ENCODE measurements at places on chromosomes 12 and 14.

DNA sequence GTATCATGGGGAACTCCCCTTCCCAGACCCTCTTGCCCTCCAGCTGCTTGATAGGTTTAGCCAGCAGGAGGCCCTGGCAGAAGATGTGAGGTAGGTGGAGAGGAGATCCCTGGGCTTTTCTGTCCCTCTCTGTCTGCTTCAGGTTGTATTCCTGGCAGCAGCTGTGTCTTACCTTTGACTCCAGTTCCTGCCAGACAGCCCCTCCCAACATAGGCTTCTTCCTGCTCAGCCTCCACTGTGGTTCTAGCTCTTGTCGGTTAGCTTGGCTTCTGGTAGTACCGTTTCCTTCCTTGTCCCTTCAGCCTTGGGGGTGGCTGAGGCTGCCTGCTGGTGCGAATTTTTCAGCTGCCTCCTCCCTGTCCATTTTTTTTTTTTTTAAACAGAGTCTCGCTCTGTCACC is 215.7 kb upstream of the CRY1 start:
- no peak for DNase-seq

- DNase-seq = no peak
Observed at GRCh38 chr14:63951021-63951420, 98.2 kb downstream of the SYNE2 start.

GRCh38 chr14:68380329-68380741 is 412.5 kb downstream of the ZFP36L1 start:
- DNase-seq = no peak

GRCh38 chr14:37232907-37233481 is 35.3 kb downstream of the MIPOL1 start:
- no peak for DNase-seq

DNA sequence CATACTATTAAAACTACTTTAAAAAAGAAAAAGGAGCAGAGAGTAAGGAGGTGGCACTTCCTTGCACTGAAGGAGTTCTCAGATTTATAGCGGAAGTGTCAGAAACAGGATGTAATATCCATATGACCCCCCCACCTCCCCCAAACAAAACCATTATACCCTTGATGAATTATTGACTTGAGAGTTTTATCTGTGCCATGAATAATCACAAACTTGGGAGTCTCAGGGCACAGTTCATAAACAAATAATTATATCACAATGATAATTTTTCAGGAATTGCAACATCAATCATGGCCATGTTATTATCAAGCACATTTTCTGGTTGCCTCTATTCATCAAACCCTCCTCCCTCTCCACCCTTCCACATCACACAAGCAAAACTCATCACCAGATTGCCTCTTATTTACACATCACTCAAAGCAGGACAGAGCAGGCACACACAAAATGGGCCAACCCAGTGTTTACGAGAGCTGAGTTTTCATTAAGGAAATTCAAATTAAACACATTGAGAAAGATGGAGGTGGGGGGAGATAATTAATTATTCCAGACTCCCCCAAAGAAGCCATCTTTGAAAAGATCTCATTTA is 141.4 kb downstream of the EGLN3 start:
- no peak for DNase-seq

- DNase-seq = no peak
Observed at GRCh38 chr12:119008691-119009221, 27.4 kb downstream of the SRRM4 start.

DNA sequence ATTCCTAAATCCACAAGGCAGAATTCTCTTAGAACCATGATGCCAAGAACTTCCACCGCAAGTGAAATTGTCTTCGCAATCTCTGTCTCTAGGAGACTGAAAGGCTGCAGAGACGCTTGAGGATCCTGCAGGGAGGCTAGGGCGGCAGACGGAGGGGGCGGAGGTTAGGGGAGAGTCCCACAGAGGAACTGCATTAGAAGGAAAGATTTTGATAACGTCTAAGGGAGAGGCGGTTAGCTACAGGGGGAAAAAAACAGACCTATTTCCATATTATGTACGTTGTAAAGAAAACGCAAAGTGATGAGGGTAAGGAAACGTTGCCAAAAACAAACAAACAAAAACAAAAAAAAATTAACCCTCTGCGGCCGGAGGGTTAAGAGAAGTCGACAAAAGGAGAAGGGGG is 595 bp downstream of the KLHL28 start:
- peak; percentile 16 for DNase-seq

DNA sequence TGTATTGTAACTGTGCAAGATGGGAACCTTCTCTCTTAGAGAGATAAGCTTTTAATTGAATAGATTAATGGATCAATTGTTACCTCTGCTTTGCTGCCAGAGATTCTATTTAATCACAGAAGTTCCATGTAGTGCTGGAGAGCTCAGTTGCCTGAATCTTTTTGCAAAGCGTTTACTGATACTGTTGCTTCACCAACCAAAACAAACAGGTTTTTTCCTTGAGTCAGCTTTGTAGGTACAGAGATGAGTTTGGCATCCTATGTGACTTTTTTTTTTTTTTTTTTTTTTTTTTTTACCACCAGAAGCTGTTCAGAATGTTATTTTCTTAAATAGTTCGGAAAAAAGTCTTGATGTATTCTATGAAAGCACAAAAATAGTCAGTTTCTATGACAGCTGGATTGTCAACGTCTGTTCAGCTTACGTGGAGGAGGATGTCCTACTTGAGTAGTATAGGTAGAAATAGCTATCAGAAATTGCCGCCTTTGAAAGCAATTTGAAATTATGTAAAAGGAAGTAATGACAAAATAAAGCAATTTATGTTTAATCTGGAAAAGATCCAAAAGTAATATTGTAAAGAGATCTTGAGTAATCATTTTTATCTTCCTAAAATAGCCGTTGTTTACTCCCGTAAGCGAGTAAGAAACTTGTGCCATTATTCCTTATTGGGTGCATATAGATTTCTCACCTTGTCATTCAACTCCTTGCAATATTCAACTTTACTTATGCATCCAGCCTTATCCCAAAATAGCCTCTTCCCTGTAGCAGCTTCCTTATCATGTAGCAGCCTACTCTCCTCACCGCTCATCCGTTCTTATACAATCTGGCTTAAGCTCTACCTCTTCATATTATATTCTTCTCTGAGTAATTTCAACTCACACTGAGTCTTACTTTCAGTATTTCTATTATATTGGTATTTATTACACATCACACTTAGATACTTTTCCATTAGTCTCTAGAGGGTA is 5.2 kb downstream of the LRRK2 start:
- no peak for DNase-seq

- no peak for DNase-seq
Observed at GRCh38 chr12:120737557-120738251, 12.1 kb downstream of the ACADS start.

DNA sequence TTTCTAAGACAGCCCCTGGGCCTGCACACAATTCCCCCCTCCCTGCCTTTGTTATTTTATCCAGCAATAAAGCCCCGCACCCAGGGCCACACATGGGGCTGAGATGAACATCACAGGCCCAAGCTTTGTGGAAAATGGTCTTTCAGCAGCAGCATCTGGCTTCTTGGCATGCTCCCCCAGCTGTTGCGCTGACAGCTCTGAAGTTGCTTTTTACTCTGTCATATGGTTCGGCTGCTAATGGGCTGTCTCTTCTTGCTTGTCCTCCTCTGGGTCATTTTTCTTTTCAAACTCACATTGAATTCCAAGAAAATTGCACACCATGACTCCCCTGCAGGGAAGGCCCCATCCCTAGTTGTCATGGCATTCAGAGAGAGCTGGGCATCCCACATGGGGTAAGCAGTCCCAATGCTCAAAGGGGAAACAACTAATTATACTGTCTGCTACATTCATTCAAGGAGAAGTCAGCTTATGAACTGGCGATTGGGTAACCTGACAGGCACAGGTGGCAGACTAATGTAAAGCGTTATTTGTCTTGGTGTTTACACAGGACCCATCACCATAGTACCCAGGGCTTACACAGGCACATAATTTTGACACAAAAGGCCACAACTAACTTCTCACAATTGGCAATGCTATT is 74.0 kb upstream of the CDKN3 start:
- DNase-seq = no peak

DNA sequence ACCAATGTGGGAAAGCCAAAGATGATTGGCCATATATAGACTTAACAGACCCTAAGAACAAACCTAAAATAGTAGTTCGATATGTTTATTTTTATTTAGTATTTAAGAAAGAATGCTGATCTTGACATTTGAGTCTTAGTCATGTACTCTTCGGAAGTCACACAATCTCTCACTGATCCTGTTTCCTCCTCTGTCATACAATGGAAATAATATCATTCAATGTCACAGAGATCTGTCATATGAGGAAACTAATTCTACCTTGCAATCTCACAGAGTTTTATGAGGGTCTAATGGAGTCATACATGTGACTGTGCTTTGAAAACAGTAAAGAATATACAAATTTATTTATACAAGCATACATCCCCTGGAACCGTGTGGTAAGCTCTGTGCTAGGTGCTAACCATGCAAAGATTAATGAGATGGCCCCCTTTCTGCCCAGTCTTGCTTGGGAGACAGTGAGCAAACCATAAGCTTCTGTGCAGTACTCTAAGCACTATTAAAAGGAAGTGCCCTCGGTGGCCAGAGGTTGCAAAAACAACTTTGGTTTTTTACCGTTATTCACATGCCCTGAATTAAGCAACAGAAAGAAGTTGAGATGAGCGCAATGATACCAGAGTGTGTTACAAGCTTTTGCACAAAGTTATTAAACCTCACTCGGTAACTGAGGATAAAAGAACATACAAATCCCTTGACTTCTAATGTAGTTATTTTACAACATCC is 1.7 kb upstream of the LIN7A start:
- no peak for DNase-seq

GRCh38 chr14:64040044-64040443 is 187.2 kb downstream of the SYNE2 start:
- no peak for DNase-seq

- no peak for DNase-seq
Observed at GRCh38 chr14:83147006-83147405, 1613.4 kb upstream of the SEL1L start.

DNA sequence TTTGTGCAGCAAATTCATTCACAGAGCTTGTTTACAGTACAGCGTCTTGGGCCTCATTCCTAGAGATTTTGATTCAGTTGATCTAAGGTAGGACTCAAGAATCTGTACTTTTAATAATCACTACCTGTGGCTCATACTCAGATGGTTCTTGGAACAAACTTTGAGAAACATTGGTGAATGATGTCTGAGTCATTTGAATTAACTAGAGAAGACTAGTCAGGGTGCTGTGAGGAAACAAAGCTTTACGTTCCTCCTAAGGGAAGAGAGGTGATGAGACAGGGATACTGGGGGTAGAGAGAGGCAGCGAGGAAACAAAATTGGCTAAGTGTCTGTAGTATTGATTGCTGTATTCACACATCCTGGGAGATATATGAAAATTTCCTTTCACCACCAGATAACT is 109.4 kb downstream of the SLC15A5 start:
- no peak for DNase-seq

DNA sequence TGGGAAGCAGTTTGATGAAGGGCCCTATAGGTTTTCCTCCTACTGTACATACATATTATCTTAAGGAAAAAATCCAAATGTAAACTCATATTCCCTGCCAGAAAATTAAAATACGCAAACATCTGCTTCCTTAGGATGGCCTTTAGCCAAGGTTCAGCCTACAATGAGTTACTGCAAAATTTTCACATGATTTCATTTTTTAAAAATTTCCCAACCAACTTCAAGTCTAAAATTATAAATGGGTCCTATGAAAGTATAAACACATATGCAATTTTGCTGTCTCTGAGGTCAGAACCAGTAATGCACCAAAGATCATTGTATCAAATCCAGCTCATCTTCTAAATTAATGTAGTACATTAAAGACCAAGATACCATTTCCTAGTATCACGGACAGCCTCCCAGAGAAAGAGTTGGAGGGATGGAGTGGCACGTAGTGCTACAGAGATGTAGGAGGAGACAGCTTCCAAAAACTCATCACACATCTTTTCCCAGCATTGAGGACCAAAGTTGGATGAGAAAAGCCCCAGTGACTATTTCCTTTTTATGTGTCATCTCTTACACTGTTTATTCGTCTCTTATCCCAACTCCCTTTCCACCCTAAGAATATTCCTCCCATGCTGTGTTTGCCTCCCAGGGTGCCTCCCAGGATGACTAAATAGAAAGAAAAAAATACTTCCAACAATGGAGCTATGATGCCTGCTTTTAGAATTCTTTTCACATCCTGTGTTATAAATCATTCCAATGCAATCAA is 92.3 kb upstream of the SLCO1C1 start:
- no peak for DNase-seq

DNA sequence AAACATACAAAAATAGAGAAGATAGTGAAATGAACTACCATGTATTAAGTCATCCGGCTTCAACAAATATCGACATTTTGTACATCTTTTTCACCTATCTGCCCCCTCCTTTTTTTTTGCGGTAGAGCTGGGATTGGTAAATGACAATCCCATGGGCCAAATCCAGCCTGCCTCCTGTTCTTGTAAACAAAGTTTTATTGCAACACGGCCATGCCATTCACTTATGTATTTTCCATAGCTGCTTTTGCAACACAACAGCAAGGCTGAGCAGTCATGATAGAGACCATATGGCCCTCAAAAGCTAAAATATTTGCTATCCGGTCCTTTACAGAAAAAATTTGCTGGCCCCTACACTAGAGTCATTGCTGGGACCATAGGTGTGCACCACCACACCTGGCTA is 58.1 kb upstream of the PLEKHG3 start:
- DNase-seq = no peak

DNA sequence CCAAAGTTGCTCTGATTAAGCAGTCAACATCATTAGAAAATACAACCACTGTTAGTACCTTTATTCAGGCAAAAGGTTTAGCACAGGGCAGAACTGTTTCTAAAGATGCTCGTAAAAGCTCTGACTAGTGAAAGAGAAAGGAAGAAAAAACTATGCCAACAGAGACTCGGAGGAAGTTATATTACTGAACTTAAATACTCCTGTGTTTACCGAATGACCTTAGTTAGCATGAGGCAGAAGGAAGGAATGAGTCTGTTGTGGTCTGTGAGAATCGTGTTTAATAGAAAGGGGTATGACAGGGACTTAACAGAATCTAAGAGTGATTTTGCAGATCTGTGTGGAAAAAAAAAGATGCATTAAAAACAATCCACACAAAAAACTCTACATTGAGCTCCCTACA is 84.1 kb upstream of the OVCH1 start:
- DNase-seq = no peak

DNA sequence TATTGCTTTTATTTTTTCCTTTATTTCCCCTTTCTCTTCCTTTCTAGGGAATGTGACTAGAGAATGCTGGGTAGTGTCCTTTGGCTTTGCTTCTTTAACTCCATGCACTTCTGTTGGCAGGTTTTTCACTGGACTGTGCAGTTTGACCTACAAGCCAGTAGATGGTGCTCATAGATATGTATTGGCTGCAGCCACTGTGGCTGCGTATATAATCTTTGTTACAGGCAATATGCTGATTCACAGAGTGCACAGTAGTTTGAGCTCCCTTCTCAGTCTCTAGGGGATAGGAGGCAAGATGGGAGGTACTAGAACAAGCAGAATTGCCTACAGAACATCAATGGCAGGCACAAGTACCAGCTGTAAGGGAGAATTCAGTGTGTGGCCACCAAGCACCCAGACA is 503.5 kb downstream of the LRFN5 start:
- no peak for DNase-seq
